ENCODE measurements at places on chromosomes 16 and 17.

DNA sequence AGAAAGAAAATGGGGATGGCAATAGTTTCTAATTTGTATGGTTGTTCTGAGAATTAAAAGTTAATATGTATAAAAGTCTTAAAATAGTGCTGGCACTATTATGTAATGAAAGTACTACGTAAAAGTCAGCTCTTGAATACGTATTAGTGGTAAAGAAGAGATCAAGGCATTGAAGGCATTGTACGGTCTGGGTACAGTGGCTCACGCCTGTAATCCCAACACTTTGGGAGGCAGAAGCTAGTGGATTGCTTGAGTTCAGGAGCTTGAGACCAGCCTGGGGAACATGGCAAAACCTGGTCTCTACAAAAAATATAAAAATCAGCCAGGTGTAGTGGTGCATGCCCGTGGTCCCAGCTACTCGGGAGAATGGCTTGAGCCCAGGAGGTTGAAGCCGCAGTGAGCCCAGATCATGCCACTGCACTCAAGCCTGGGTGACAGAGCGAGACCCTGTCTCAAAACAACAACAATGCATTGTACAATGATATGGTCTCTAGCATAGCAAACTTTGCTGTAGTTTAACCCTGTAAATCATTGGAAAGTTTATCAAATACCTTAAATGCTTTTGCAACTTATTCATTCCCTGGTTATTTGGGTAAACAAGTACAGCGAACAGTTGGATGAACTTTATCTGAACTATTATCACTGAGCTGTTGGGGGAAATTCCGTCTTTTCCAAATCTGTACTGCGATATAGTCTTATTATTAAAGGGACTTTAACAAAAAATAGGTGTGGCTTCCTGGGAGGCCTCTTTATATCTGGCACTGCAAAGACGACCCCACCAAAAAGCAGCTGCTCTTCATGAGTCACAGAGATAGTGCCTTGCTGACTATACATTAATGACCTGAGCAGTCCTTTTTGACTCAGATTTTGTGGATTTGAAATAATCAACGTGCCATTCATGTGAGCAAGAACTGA, 73.6 kb downstream of the GPRC5B start:
- DNase-seq = no peak

GRCh38 chr16:72924927-72925630, 122.8 kb downstream of the ZFHX3 start:
- DNase-seq = no peak

DNA sequence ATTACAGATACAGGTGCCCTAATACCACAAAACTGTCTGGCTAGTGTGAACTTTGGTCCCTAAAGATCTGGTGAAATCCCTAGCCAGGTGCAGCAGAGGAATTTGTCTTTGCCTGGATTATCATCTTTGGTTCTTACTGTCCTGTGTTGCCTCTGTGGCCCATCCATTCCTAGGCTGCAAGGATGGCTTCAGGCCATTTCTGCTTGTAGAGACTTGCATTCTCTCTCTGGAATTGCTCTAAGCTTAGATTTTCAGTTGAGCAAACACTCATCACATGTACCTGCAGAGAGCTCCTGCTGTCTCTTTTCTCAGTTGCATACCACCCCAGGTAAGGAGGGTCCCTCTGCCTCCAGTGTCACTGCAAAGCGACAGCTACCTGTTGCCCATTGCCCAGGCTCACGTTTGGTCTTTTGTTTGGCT, 114.9 kb downstream of the PRKCA start:
- no peak for DNase-seq

DNA sequence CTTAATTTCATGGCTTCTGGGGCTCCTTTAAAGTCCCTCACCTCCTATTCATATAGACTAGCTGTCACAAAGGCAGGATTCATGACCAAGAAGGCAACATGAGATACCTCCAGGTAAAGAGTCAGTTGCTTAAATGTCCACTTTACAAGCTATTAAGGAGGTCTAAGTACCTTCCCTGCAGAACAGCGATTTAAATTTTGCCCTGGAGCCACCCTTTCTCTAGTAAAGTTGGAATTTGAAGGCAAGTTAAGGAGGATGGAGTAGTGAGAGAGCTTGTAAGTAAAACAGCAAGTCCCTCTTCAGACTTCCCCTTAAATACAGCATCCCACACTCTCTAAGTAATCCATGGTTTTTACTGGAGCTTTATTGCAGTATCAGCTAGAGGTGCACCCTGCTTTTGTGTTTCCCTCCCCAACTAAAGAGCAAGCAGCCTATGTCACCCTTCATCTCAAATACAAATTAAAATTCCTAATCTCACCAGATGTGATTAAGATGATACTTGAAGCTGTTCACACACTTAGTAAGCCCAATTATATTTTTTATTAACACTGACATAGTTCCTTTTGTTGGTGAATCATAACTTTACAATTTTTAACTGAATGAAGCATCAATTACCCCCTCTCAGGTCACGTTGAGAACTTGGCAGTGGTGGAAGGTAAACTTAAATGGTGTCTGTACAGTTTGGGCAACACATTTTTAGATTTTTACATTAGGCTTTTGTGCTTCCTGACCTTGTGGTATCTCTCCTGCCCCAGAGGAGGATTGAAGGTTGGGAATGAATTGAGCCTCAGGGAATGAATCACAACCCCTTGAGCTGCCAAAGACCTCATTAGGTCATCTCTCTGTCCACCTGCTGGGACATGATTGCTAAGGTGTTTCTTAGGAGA, 108.9 kb downstream of the TANGO6 start:
- DNase-seq = no peak

All from activated CD8-positive, alpha-beta memory T cell treated with anti-CD3 and anti-CD28 coated beads for 24 hours (primary cell).